ENCODE measurements at places on chromosomes 3 and 15. TPM values are rescaled to one million over a fixed set of nuclear protein-coding genes. Genes with fewer than 3 reads are reported as not detected.
A peak's percentile ranks its signal among the peaks of the same experiment; 100 is the strongest.

- DNase-seq, result no peak
These were observed 33.7 kb upstream of the SPTBN5 start for GRCh38 chr15:41927536-41927935.

DNA sequence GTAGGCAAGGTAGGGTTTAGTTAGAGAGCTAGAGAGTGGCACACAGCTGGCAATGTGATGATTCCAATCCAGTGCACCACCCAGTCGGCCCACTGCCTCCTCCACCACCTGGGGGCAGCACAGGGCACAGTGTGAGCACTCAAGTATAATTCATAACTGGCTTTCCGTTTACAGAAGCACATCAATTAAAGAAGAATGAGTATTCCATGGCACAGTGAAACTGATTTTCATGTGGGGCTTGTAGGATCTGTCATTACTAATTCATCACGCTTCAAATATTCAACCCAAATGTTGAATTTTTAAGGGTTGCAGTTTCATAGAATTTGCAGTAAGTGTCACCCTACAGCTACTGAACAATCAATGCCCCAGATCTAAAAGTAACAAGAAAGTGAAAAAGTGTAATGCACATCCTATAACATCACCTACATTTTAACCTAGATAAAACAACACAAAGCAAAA lies 149.9 kb downstream of the IGSF11 start:
- peak; percentile 81 for DNase-seq

DNA sequence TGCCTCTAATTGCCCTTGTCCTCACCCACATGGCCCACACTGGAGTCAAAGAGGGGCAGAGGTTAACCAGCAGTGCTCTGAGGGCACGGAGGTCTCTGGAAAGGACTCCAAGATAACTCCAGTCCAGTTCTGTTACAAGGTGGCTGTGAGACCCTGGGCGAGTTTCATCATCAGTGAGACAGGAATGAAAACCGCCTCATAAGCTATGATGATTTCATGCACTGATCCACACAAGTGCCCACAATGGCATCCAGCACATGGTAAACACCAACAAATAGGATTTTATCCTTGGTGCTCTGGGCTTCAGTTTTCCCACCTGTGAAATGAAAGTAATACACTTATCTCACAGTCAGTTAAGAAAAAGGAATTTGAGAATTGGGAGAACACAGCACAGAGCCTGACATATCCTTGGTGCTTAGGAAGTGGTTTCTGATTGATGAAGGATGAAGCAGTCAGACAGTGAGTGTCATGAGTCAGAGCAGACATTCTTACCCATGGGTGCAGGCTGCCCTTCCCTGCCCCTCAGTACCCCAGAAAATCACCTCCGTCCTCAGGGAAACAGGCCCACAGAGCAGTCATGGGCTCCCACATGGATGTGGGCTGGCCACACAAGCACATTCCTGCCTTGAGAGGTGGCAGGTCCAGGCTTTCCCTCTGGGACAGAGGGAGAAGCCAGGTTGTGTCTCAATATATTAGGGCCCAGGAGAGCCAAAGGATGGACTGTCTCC lies 48.4 kb downstream of the DAPK2 start:
- DNase-seq, result no peak

GAP43 gene
- total RNA-seq, result 16.1 TPM

DNA sequence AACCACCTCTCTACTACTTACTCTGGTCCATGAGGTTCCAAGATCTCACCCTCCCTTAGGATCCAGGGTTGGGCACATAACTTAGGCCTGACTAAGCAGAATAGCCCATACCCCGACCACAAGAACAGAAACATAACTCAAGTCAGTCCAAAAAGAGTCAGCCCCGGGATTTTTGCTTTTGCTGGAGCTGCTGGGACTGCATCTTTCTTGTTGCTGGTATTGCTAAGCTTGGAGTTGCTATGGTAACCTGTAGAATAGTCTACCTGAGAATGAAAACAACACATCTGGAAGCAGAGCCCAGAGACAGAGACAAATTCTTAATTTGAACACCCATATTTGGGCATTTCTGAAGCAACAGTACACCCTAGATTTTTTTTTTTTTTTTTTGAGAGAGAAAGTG lies 6.5 kb downstream of the RUBCN start:
- DNase-seq, result no peak

DNA sequence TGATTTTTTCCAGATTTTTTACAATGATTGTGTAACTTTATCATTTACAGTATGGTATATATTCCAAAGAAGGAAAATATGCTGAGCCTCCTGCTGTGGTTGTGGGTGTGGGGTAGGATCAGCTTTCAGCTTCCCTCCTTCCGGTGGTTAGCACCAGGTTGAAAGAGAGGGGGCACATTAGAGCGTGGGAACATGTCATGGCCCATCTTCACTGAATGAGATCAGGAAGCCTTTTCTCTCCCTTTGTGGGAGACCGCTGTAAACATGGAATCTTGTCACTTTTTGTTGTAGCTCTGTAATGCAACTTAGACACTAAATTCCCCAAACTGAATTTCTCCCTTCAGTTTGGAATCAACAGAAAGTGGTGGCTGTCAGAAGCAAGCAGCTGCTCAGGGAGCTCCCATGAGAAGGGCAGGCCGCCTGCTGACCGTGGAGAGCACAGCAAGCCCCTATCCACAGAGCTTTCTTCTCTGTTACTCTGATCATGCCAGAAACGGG lies 86.7 kb upstream of the LIMD1 start:
- DNase-seq, result peak; percentile 69

GRCh38 chr15:58042006-58042405 lies 23.5 kb downstream of the ALDH1A2 start:
- no peak for DNase-seq

REC114 gene
- not detected for total RNA-seq

- no peak for DNase-seq
These were observed 121.9 kb downstream of the TMEM266 start for GRCh38 chr15:76181705-76182107.

SERPINI2 gene
- not detected for total RNA-seq
